Aorta (tissue), 5 donors: ENCODE measurements at places on chromosomes 1 and 21. TPM values are rescaled to one million over a fixed set of nuclear protein-coding genes. Genes with fewer than 3 reads are reported as not detected.

DNA sequence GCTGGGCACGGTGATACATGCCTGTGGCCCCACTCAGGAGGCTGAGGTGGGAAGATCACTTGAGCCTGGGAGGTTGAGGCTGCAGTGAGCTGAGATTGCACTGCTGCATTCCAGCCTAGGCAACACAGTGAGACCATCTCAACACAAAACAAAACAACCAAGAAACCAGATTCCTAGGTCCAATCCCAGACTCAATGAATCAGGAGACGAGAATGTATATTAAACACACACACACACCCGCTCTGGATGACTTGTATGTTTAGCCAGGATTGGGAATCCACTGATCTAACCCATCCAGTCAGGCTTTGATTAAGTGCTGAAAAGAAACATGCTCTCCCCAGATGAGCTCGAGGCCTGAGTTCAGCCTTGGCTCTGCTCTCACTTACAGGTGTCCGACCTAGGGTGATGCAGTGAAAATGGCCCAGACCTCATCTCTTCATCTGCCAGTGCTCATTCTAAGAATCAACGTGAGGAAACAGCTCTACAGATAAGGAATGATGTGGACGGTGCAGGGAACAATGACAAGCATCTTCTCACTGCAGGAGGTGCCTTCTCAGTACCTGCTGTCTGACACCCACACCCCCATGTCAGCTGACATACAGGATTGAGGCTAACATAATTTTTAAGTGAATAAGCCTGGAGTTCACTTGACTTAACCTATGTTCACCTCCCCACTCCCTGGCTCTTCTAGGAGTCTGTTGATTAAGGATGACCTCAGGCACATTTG is 15.3 kb upstream of the SRSF4 start:
- no peak overlapping the region for H3K27ac ChIP-seq
- DNase-seq = no peak
- H3K27me3 ChIP-seq = no peaks in the 10 kb centered on the region
- no peaks in the 10 kb centered on the region for H3K4me1 ChIP-seq
- H3K4me3 ChIP-seq = no peak overlapping the region
- H3K36me3 ChIP-seq = no peaks in the 10 kb centered on the region

GRCh38 chr1:61392409-61393242 is 310.3 kb downstream of the NFIA start:
- no peaks in the 10 kb centered on the region for H3K4me1 ChIP-seq
- peaks cover 9% of the 10 kb centered on the region for H3K36me3 ChIP-seq
- H3K27ac ChIP-seq = no peak overlapping the region
- DNase-seq = no peak
- H3K27me3 ChIP-seq = no peaks in the 10 kb centered on the region

- H3K27ac ChIP-seq = peak overlapping the region; percentile 92
- peaks cover 9% of the 10 kb centered on the region for H3K4me1 ChIP-seq
- H3K4me3 ChIP-seq = peak overlapping the region; percentile 87
- H3K27me3 ChIP-seq = peaks cover 2% of the 10 kb centered on the region
- no peaks in the 10 kb centered on the region for H3K36me3 ChIP-seq
These were observed 569 bp downstream of the ATF3 start for GRCh38 chr1:212608959-212609700.

Gene AMPD1
- 0.52 TPM for total RNA-seq

Gene APCS
- not detected for total RNA-seq

GRCh38 chr1:19815801-19816736 is 986 bp upstream of the RNF186 start:
- no peaks in the 10 kb centered on the region for H3K27me3 ChIP-seq
- H3K27ac ChIP-seq = no peak overlapping the region
- H3K4me3 ChIP-seq = no peak overlapping the region
- DNase-seq = no peak

- no peaks in the 10 kb centered on the region for H3K36me3 ChIP-seq
- no peak overlapping the region for H3K4me3 ChIP-seq
These were observed 214.1 kb upstream of the L1TD1 start for GRCh38 chr1:61980561-61980960.

- H3K4me3 ChIP-seq = no peak overlapping the region
- no peaks in the 10 kb centered on the region for H3K27me3 ChIP-seq
- H3K4me1 ChIP-seq = no peaks in the 10 kb centered on the region
These were observed 174.3 kb upstream of the LMO4 start for GRCh38 chr1:87154384-87154783.

GRCh38 chr1:73463873-73464272 is 734.1 kb downstream of the LRRIQ3 start:
- no peaks in the 10 kb centered on the region for H3K27me3 ChIP-seq
- H3K36me3 ChIP-seq = no peaks in the 10 kb centered on the region
- DNase-seq = no peak
- H3K4me1 ChIP-seq = peaks cover 1% of the 10 kb centered on the region
- no peak overlapping the region for H3K4me3 ChIP-seq

GRCh38 chr1:223048026-223048425 is 95.0 kb downstream of the TLR5 start:
- H3K27ac ChIP-seq = no peak overlapping the region
- H3K4me3 ChIP-seq = no peak overlapping the region
- no peaks in the 10 kb centered on the region for H3K27me3 ChIP-seq
- no peaks in the 10 kb centered on the region for H3K36me3 ChIP-seq
- no peak for DNase-seq

- peak within 1 kb of the TSS; percentile 47 for H3K4me3 ChIP-seq
- H3K27me3 ChIP-seq = no peaks in the 10 kb centered on the region
- no peaks in the 10 kb centered on the region for H3K4me1 ChIP-seq
- peak within 1 kb of the TSS; percentile 18 for H3K27ac ChIP-seq
These were observed at the start of gene KIF2C for GRCh38 chr1:44739307-44740178. KIF2C (plus strand) TSS chr1:44739837; CDS start chr1:44739933, 96 bp downstream.

DNA sequence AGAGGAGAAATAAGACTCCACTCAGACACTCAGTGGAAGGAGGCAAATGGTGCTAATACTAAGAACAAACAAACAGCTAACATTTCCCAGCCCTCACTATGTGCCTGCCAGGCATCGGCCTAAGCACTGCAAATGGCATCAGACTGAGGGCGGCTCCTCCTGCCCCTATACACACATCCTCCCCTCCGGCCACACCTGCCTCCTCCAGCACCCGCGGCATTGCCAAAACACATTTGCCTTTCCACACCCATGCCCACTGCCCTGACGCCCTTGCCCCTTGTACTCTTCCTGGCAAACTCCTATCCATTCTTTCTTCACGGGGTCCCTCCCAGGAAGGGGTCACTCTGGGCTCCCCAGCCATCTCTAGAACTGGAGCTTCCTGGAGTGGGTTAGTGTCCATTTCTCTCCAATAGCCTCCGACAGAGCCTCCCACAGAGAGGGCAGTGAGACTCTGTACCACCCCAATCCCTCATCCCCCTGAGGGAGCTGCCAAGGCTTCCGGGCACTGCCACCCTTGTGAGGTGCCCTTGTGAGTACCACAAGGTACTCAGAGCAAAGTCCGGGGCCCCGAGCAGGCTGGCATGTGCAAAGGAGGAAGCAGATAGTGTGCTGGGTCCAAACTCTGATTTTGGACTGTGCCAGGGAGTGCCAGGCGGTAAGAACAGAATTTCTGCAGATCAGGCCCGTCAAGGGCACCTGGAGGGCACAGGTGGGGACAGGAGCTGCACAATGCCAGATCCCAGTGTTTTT is 959 bp downstream of the AKR7A3 start:
- DNase-seq = no peak
- no peak overlapping the region for H3K27ac ChIP-seq
- H3K4me1 ChIP-seq = no peaks in the 10 kb centered on the region
- H3K36me3 ChIP-seq = no peaks in the 10 kb centered on the region
- no peak overlapping the region for H3K4me3 ChIP-seq

Gene AGT
- total RNA-seq = 49.1 TPM

GRCh38 chr1:164905869-164906268 is 346.9 kb downstream of the PBX1 start:
- H3K4me1 ChIP-seq = no peaks in the 10 kb centered on the region
- no peak for DNase-seq
- H3K4me3 ChIP-seq = no peak overlapping the region
- H3K36me3 ChIP-seq = no peaks in the 10 kb centered on the region
- no peak overlapping the region for H3K27ac ChIP-seq
- no peaks in the 10 kb centered on the region for H3K27me3 ChIP-seq

- no peak overlapping the region for H3K27ac ChIP-seq
- no peaks in the 10 kb centered on the region for H3K36me3 ChIP-seq
- no peak overlapping the region for H3K4me3 ChIP-seq
- H3K4me1 ChIP-seq = no peaks in the 10 kb centered on the region
- no peak for DNase-seq
- no peaks in the 10 kb centered on the region for H3K27me3 ChIP-seq
These were observed 9.7 kb upstream of the PPIE start for GRCh38 chr1:39729030-39729429.

DNA sequence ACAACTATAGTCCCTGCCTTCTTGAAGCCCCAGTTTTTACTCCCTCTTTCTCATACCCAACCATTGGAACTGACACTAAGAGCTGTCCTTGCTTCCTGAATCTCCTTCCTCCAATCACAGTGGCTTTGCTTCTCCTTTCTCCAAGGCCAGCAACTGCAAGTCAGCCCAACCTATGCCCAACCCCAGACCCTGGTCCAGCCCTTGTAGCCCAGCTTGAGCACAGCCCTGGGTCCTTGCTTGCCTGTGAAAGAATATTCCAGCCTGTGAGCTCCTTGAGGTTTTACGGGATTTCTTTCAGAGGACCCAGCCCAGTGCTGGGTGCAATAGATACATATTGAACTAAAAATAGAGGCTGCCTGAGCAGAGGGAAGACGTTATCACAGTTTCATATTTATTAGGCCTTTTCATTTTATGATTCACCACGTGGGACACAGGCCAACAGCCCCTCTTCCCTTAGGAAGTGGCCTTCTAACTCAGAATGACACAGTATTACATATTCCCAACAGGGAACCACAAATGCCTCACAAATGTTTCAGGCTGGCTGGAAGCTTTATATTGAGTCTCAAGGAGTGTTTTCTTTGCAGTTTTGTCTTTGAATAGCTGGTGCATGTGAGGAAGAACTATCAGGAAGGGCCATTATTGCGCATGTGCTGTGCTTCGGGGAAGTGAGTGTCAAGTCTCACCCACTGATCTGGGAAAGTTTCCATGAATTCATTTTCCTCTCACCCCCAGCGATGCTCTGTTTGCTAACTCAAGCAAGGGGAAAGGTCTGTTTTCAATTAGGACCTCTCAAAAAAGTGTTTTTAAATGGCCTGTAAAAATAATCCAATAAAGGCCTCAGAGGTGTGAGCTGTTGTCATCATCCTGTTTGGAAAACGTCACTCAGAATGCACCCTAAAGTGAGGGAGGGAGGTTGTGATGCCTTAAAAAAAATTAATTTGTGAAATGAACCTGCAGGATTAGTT is 92.3 kb upstream of the NFIA start:
- H3K36me3 ChIP-seq = no peaks in the 10 kb centered on the region
- no peaks in the 10 kb centered on the region for H3K27me3 ChIP-seq
- peak; percentile 82 for DNase-seq
- H3K4me3 ChIP-seq = no peak overlapping the region

DNA sequence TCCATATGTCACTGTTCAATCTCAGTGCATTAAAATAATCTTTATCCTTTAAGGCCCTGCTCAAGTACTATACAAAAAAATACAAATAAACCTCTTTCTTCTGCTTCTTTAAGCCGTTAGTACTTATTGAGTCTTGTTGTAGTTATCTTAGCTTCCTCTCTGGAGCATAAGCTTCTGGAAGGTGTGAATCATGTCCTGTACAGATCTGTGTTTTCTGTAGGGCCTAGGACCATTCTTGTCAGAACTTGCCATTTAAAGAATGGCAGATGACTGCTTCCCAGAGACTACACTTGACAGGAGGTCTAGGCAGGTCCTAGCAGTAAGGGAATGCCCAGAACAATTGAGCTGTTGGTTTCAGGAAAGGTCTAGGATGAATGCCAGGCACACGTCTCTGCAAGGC is 12.9 kb downstream of the NEK7 start:
- no peak overlapping the region for H3K27ac ChIP-seq
- no peak for DNase-seq
- peaks cover 25% of the 10 kb centered on the region for H3K4me1 ChIP-seq
- H3K36me3 ChIP-seq = no peaks in the 10 kb centered on the region
- no peak overlapping the region for H3K4me3 ChIP-seq

Gene NR1I3
- not detected for total RNA-seq

DNA sequence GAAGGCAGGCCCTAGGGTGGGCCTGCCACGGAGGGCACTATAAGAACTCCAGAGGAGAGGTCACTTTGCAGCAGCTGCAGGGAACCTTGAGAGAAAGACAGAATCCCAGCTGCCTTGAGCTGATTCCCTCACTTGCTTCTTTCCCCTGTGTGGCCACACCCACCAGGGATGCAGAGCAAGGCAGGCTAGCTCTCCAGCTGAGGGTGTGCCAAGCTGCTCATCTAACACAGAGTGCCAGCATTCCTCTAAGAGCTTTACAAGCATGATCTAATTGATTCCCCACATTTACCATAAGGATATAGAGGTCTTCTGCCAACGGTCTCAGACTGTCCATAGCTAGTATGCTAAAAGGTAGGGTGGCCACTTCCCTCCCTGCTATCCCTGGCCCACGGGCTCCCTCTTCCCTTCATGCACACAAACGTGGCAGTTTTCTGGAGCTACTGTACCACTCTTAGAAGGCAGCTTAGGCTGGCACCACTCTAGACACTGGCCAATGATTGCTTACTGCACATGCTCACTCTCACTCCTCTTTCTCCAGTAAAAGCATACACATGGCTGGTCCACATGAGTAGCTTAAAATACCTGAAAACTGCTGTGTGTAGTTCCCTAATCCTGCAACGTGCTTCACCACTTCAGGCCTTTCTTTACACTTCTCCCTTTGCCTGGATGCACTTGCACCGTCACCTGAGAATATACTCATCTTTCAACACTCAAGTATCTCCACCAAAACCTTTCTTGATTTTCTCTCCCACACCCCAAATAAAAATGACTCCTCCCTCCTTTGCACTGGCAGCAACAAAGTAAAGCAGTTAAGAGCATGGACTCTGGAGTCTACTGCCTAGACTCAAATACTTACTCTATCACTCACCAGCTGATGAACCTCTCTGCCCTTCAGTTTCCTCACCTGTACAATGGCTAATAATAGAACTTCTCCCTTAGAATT is 57.7 kb downstream of the DMAP1 start:
- H3K36me3 ChIP-seq = no peaks in the 10 kb centered on the region
- H3K27me3 ChIP-seq = no peaks in the 10 kb centered on the region
- no peak for DNase-seq
- H3K4me3 ChIP-seq = no peak overlapping the region
- no peaks in the 10 kb centered on the region for H3K4me1 ChIP-seq
- H3K27ac ChIP-seq = no peak overlapping the region

GRCh38 chr1:210687582-210688279 is 359.0 kb downstream of the HHAT start:
- H3K36me3 ChIP-seq = no peaks in the 10 kb centered on the region
- no peaks in the 10 kb centered on the region for H3K4me1 ChIP-seq
- no peak overlapping the region for H3K4me3 ChIP-seq

Gene JAM2
- total RNA-seq = 20.1 TPM

- H3K4me1 ChIP-seq = no peaks in the 10 kb centered on the region
- H3K36me3 ChIP-seq = no peaks in the 10 kb centered on the region
- H3K27ac ChIP-seq = no peak overlapping the region
- H3K4me3 ChIP-seq = no peak overlapping the region
- no peak for DNase-seq
- H3K27me3 ChIP-seq = no peaks in the 10 kb centered on the region
These were observed 45.5 kb upstream of the RBM15 start for GRCh38 chr1:110293601-110294104.

DNA sequence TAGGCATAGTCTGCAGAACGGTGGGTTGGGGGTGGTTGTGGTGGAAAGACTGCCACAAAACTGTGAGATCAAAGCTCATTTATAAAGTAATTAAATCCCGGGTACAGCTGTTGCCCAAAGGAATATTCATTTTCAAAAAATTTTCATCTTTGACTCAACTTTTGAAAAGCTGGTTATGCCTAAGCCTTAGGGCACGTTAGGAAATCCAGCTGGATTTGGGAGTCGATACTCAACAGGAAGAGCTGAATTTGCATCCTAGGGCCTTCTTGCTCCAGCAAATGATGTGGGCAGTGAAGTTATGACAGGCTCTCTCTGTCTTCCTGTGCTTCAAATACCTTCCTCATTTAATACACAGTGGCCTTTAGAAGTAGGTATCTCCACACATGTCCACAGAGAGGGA is 31.7 kb downstream of the ZP4 start:
- no peaks in the 10 kb centered on the region for H3K36me3 ChIP-seq
- no peaks in the 10 kb centered on the region for H3K4me1 ChIP-seq
- H3K27ac ChIP-seq = no peak overlapping the region
- no peak overlapping the region for H3K4me3 ChIP-seq
